HTR-8/SVneo (cell line): ENCODE measurements at places on chromosomes 3 and 15.

- no peak for DNase-seq
These were observed 16.7 kb downstream of the TFG start for GRCh38 chr3:100725935-100726513.

DNA sequence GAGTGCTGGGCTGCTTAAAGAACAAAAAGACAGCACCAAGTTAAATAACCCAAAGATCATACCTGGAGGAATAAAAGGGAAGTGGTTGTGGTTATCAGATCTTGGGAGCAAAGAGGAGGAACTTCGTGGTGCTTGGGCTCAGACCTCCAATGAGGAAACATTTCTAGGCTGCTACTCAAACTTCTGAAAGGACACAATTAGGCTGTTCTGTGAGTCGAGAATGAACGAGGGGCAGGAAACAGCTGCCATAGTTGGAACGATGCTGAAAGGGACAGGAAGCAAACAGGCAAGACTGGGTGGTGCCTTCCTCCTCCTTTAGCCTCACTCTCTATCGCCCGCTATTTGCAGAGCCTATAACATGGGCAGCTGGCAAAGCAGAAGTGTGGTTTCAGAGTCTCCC lies 276.3 kb upstream of the ARRDC4 start:
- DNase-seq, result no peak

- no peak for DNase-seq
These were observed 436.9 kb upstream of the TGFBR2 start for GRCh38 chr3:30169487-30169886.

- no peak for DNase-seq
These were observed 7.9 kb upstream of the RPLP1 start for GRCh38 chr15:69444686-69445085.

DNA sequence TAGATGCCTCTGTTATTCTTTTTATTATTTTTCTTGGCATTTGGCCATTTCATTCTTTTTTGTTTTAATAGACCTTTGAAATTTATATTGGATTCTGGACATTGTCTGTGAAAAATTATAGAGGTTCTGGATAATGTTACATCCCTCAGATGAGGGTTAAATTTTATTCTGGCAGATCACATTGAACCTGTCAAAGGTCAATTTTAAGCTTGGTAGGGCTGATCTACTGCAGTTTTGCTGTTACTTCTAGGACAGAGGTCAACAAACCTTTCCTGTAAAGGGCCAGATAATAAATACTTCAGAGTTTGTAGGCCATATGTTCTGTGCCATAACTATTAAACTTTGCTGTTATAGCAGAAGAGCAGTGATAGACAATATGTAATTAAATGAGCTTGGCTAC lies 318.9 kb upstream of the DPPA4 start:
- DNase-seq, result no peak

DNA sequence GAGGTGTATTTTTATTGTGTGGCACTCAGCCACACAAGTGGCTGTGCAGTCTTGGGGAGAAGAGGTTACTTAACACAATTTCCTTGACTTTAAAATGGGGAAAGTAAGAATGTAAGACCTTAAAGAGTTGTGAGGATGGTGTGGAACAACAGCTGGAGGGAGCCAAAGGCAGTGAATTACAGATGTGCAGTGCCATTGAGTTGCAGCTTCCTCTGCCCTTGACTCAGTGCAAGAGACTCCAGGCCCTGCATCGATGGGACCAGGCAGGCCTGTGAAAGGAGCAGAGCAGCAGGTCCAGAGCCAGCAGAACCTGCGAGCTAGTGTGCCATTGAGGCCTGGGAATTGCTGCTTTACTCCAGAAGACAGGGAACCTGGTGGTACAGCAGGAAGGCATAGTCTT lies 27.2 kb downstream of the EEFSEC start:
- DNase-seq, result no peak

DNA sequence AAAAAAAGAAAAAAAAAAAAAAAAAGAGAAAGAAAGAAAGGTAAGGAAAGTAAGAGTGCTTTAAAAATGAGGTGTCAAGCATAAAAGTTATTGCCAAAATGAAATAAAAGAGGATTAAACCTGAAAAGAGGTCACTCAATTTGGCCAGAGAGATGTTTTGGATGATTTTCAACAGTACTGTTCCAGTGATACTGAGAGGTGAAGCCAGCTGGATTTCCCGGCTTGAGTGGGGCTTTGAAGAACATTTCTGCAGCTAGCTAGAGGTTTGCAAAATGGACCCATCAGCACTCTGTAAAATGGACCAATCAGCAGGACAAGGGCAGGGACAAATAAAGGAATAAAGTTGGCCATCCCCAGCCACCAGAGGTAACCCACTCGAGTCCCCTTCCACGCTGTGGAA lies 128.5 kb downstream of the LSAMP start:
- DNase-seq, result no peak

DNA sequence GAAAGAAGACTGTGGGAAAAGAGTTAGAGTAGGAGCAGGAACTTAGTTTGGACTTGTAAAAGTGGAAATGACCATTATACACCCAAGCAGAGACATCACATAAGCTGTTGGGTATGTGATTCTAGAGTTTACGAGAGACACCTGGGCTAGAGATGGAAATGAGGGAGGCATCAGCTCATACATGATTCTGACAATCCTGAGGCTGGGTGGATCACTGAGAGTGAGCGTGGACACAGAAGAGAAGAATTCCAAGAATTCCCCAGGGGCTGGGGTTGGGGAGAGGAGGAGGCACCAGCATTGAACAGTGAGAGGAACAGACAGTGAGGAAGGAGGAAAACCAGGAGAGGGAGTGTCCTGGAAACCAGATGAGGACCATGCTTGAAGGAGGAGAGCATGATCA lies 113.5 kb downstream of the KCNAB1 start:
- peak; percentile 8 for DNase-seq

DNA sequence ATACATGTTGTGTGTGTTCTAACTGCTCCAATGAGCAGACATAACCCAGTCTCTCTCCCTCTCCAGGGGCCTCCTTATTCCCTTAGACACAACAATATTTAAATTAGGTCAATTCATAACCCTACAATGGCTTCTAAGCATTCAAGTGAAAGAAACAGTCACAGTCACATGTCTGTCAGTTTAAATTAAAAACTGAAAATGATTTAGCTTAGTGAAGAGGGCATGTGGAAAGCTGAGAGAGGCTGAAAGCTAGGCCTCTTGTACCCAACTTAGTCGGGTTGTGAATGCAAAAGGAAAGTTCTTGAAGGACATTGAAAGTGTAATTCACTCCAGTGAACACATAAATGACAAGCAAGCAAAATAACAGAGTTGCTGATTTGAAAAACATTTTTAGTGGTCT lies 1519.6 kb downstream of the OTOL1 start:
- no peak for DNase-seq

DNA sequence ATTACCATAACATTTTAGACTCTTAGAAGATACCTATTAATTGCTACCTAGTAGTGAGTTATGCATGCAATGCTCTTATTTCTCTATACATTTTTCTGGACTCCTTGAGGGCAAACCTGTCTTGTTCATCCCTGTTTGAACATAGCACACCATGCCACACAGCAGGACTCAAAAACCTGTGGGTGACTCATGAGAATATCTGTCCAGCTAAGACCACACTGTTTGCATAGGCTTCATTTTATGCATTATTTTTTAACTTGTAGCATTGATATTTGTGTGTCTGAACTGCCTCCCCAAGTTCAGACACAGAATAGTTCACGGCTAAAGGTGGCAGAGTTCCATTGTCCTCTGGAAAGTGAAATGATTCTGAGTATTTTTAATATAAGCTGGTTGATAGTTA lies 1.8 kb downstream of the LMCD1 start:
- no peak for DNase-seq
